ENCODE measurements at places on chromosomes 16 and 17.

GRCh38 chr17:57869617-57870282 lies 19.9 kb upstream of the MRPS23 start:
- H3K27ac ChIP-seq: no peak overlapping the region
- peaks cover 18% of the 10 kb centered on the region for H3K27me3 ChIP-seq
- peaks cover 13% of the 10 kb centered on the region for H3K4me1 ChIP-seq

- H3K4me1 ChIP-seq: peaks cover 71% of the 10 kb centered on the region
- H3K27me3 ChIP-seq: no peaks in the 10 kb centered on the region
- DNase-seq: no peak
- H3K36me3 ChIP-seq: peaks cover 37% of the 10 kb centered on the region
These were observed 28.4 kb downstream of the KDM8 start for GRCh38 chr16:27231692-27232060.

- H3K27ac ChIP-seq: no peak overlapping the region
- no peaks in the 10 kb centered on the region for H3K36me3 ChIP-seq
- H3K4me3 ChIP-seq: no peak overlapping the region
- H3K4me1 ChIP-seq: peaks cover 6% of the 10 kb centered on the region
- H3K27me3 ChIP-seq: no peaks in the 10 kb centered on the region
These were observed 219.0 kb downstream of the FTO start for GRCh38 chr16:53922807-53923571.

DNA sequence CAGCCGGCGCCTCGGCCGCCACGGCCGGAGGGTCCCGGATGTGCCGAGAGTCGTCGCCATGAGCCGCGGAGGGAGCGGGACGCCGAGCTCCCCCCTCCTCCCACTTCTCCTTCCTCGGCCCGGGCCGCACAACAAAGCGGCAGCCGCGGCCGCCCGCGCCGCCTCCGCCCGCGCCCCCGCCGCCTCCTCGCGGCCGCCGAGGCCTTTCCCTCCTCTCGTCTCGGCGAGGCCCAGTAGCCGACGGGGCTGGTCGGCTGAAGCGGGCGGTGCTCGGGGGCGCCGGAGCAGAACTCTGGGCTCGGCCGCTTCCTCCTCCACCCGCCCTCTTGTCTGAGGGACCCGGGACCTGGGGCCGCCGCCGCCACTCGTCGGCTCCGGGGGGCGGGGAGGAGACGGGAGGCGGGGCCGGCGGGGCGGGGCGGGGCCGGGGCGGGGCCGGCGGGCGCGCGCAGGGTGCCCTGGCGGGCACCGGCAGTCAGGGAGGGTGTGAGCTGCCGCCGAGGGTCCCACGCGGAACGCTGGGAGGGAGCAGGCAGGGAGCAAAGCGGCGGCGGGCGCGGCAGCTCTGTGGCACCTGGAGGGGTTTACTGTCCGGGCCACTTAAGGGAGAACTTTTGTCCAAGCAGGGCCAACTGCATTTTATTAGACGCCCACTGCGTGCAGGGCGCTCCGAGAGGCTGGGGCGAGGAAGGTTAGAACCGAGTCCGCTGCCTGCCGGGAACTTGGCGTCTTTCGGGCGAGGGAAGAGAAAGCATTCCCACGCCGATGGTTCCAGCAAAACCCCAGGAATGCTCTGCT lies at the start of gene SMURF2:
TSS of gene SMURF2 (minus strand) at position 332 of the 798 bp plus-strand sequence. CDS start 427 bp downstream, outside the sequence.
- H3K4me3 ChIP-seq: peak within 1 kb of the TSS; percentile 95
- DNase-seq: peak; percentile 84
- H3K4me1 ChIP-seq: peaks cover 29% of the 10 kb centered on the region
- peak within 1 kb of the TSS; percentile 90 for H3K27ac ChIP-seq
- peaks cover 6% of the 10 kb centered on the region for H3K36me3 ChIP-seq

- H3K4me1 ChIP-seq: no peaks in the 10 kb centered on the region
- H3K36me3 ChIP-seq: no peaks in the 10 kb centered on the region
- no peaks in the 10 kb centered on the region for H3K27me3 ChIP-seq
- no peak overlapping the region for H3K4me3 ChIP-seq
These were observed 32.5 kb downstream of the ASIC2 start for GRCh38 chr17:33260638-33261037.

DNA sequence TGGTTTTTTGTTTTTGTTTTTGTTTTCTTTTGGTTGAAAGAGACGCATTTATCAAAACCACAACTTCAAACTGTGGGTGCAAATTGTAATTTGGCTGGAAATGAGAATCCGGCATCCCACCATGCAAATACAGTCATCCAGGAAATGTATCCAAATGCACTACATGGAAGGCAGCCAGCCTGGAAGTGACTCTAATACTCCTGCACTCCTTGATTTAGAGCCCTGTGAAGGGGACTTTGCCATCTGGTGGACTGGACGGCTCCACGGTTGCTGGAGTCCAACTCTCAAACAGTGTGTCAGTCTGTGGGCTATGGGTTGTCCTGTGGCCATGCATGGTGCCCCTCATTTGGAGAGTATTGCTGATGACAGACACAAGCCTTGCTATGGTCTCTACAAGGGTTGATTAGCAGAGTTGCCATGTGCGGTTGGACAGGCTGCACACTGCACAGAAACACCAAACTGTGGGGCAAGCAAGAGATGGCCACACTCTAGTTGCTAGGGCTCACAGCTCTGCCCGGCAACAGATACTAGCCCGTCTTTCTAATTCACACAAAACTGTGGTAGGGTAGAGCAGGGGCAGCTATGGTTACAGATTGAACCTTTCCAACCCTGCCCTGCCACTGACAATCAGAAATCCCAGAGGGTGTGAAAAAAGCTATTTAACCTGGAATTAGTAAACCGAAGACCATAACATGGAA lies 62.4 kb downstream of the VAT1L start:
- H3K4me1 ChIP-seq: peaks cover 2% of the 10 kb centered on the region
- no peak overlapping the region for H3K4me3 ChIP-seq
- no peak for DNase-seq
- peaks cover 10% of the 10 kb centered on the region for H3K27me3 ChIP-seq

DNA sequence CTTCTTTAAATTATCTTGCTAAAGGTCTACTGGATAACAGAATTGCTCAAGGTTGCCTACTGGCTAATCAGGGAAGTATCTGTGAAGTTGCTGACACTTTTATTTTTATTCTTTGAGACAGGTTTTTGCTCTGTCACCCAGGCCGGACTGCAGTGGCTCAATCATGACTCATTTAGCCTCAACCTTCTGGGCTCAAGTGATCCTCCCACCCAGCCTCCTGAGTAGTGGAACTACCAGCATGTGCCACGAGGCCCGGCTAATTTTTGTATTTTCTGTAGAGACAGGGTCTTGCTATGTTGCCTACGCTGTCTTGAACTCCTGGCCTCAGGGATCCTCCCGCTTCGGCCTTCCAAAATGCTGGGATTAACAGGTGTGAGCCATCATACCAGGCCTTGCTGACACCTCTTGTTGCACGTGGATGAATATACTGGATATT lies 43.1 kb downstream of the GLG1 start:
- H3K27ac ChIP-seq: peak overlapping the region; percentile 0
- H3K36me3 ChIP-seq: no peaks in the 10 kb centered on the region
- H3K4me1 ChIP-seq: peaks cover 80% of the 10 kb centered on the region
- no peak overlapping the region for H3K4me3 ChIP-seq
- no peaks in the 10 kb centered on the region for H3K27me3 ChIP-seq
- DNase-seq: peak; percentile 42

DNA sequence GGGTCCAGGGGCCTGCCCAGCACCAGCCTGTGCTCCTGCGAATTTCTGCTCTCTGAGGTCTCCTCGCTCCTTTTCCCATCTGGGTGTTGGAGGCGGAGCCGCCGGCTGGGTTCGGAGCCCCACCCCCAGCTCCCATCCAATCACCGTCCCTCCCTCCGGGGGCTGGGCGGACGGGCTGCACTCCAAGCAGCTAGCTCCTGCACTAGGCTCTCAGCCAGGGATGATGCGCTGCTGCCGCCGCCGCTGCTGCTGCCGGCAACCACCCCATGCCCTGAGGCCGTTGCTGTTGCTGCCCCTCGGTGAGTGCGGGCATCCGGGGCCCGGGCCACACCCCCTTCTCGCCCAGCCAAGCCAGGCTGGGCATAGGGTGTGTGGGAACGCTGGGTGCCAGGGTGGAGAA lies at the start of gene NRN1L:
TSS of gene NRN1L (plus strand) at position 202 of the 400 bp plus-strand sequence. CDS start at position 221, 19 bp downstream.
- no peaks in the 10 kb centered on the region for H3K4me1 ChIP-seq
- no peak within 1 kb of the TSS for H3K27ac ChIP-seq
- DNase-seq: no peak

DNA sequence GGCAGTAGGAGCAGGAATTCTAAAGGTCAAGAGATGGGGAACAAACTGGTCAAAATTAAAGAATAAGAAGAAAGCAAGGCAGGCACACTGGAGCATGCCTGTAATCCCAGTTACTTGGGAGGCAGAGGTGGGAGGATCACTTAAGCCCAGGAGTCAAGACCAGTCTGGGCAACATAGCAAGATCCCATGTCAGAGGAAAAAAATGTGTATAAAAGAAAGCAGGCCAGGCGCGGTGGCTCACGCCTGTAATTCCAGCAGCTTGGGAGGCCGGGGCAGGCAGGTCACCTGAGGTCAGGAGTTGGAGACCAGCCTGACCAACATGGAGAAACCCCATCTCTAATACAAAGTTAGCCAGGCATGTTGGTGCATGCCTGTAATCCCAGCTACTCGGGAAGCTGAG lies 43.9 kb downstream of the ZNF207 start:
- H3K4me3 ChIP-seq: no peak overlapping the region
- no peaks in the 10 kb centered on the region for H3K4me1 ChIP-seq
- no peak for DNase-seq
- peaks cover 3% of the 10 kb centered on the region for H3K36me3 ChIP-seq
- no peaks in the 10 kb centered on the region for H3K27me3 ChIP-seq

GRCh38 chr17:58043221-58044181 lies 36.5 kb upstream of the SRSF1 start:
- H3K4me3 ChIP-seq: no peak overlapping the region
- H3K4me1 ChIP-seq: no peaks in the 10 kb centered on the region
- peaks cover 13% of the 10 kb centered on the region for H3K27me3 ChIP-seq

DNA sequence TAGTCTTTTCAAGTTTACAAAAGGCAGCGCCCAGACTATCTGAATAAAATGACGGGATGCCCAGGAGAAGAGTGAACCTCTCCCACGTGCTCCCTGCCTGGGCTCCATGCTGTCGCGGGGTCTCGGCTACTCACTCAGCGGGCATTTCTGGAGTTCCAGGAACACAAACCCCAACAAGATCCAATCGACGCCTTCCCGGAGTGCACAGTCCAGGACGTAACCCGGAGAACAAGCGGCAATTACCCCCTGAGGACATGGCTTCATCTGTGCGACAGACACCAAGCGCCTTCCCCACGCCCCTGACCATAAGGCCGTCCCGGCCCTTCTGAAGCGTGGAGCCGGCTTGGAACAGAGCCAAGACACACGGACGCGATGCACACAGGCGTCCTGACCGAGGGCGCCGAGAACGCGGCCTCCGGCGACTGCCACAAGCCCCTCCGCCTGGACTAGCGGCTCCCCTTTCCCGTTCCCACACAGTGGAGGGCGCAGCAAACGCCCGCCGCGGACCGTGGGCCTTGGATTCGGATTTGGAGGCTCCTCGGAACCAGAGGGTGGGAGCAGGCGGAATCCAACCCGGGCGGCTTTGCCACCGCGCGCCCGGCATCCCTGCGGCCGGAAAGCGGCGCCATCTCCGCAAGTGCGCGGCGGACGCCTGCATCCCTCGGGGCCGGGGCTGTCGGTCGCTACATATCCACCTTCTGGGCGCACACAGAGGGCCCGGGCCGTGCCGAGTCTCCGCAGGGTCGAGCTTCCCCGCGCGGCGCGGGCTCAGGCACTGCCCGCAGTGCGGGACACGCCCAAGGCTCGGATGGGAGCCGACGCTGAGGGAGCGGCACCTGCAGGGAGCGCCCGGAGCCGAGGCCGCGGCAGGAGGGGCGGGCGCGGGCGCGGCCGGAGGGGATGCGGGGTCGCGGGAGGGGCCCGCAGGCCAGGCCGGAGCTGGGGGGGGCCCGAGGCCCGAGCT lies 725 bp downstream of the ABCA3 start:
- peaks cover 4% of the 10 kb centered on the region for H3K27me3 ChIP-seq
- no peak overlapping the region for H3K27ac ChIP-seq
- peaks cover 2% of the 10 kb centered on the region for H3K36me3 ChIP-seq
- peaks cover 22% of the 10 kb centered on the region for H3K4me1 ChIP-seq
- peak; percentile 51 for DNase-seq

GRCh38 chr17:12744298-12744697 lies 45.0 kb upstream of the ARHGAP44 start:
- H3K36me3 ChIP-seq: no peaks in the 10 kb centered on the region
- H3K4me1 ChIP-seq: no peaks in the 10 kb centered on the region
- no peak overlapping the region for H3K27ac ChIP-seq
- no peak overlapping the region for H3K4me3 ChIP-seq
- H3K27me3 ChIP-seq: no peaks in the 10 kb centered on the region

DNA sequence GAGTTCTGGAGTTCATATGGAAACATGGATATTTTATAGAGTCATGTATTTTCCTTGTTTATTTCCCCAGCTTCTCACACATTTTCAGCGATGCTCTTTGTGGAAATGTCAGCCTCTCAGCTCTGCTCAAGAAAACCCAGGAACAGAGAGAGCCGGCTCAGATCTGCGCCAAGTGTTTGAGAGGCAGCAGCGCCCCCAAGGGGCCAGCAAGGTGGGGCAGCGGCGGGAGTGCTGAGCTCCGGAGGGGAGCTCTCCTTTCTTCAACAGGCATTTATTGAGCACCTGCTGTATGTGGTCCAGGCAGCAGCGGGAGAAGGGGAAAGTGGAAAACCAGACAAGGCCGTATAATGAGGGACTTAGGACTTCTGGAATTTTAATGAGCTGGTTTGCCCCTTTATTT lies 421.1 kb upstream of the C16orf82 start:
- no peak overlapping the region for H3K27ac ChIP-seq
- peaks cover 6% of the 10 kb centered on the region for H3K27me3 ChIP-seq
- DNase-seq: peak; percentile 71
- peaks cover 2% of the 10 kb centered on the region for H3K4me1 ChIP-seq
- H3K36me3 ChIP-seq: no peaks in the 10 kb centered on the region
- no peak overlapping the region for H3K4me3 ChIP-seq

DNA sequence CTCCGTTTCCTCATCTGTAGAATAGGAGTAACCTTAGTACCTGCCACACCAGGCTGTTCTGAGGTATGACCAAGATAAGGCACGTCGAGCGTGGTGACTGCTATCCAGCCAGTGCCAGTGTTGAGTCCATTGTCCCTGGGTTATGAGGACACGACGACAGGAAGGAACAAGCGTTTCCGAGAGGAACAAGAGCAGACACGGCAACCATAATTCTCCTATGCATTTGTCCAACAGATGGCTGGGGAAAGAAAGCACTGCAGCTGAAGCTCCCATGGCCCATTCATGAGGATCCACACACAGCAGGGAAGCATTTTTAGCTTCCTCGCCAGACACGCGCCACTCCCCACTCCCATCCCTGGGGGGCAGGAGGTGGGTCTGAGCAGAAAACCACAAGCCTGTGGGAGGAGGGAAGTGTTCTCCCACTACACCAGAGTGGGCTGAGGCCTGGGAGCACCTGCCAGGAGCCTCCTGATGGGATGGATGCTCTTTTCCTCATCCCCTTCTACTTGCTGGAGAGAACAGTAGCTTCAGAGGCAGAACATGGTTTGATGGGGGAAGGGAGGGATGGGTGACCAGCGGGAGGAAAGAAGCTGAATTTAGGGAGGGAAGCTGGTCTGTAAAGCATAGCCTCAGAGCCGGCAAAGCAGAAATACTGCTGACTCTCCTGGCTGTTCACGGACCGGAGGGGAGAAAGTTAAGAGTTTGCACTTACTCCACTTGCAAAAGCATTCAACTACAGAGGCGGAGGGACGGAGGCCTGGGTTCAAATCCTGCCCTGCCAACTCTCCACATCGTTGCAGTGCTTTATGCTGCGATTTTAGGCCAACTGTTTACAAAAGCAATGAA lies 2.7 kb downstream of the COTL1 start:
- H3K4me3 ChIP-seq: peak overlapping the region; percentile 93
- no peaks in the 10 kb centered on the region for H3K27me3 ChIP-seq
- DNase-seq: no peak

All from activated CD4-positive, alpha-beta memory T cell treated with anti-CD3 and anti-CD28 coated beads for 36 hours (primary cell).